Motor neuron (in vitro differentiated cells): ENCODE measurements at places on chromosomes 1 and 21. TPM values are rescaled to one million over a fixed set of nuclear protein-coding genes. Genes with fewer than 3 reads are reported as not detected.

The SEC16B gene
- total RNA-seq = 1.6 TPM in 1 of 2 replicates, not detected in the other

The HEYL gene
- 0.22 and 0.36 TPM in 2 replicates for total RNA-seq

The TBX19 gene
- 2.3 and 2.4 TPM in 2 replicates for total RNA-seq

The NTNG1 gene
- total RNA-seq = 24.8 and 28.5 TPM in 2 replicates

The RIPPLY3 gene
- 0.16 and 0.31 TPM in 2 replicates for total RNA-seq

DNA sequence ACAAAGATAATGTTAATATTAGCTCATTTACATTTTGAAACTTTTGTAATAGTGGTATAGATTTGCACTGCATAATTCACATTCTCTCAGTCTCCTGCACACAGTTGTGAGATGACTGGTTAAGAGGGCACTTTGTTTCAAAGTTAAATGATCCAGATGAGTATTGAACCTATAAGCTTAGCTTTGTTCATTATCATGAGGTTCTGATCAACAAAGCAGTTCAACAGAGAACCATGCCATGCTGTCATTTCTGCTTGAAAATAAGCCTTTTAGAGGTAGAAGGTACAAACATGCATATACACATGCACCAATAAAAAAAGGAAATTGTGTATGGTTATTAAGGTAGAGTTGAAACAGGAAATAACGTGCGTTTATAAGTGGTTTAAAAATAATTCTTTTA is 4.8 kb downstream of the RAP1A start:
- ATAC-seq = no peak

DNA sequence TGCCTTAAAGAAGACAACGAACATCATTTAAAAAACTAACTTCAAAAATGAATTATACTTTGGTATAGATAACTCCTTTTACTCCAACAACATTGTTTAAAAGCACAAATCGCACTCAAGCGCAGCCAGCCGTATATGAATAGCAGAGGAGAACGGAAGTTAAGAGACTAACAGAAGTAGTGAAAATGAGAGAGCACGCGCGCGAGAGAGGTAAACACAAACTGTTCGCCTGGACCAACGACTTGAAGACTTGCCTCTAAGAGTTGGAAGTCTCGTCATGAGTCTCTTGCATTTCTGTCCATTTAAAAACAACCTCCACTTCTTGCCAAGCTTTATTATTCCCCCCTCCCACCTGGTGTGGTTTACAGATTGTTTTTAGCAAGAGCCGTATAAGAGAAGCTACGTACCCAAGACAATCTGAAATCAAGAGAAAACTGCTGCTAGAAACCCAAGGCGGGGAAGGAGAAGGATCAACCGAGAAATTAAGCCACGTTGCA is 479 bp downstream of the SELENOF start:
- ATAC-seq = peak; percentile 1

DNA sequence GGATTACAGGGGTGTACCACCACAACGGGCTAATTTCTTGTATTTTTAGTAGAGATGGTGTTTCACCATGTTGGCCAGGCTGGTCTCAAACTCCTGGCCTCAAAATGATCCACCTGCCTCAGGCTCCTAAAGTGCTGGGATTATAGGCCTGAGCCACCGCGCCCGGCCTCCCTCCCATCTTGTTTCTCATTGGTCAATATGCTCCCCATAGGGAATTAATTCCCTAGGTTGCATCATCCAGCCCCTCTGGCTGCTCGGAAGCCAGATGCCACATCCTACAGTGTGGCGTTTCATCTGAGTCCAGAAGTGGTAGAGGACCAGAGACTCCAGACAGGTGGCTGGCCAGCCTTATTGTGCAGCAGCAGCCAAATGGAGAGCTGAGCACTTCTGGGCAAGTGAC is 11.5 kb upstream of the VASH2 start:
- no peak for ATAC-seq

GRCh38 chr1:165254896-165255625 is 101.5 kb downstream of the LMX1A start:
- ATAC-seq = peak; percentile 63

DNA sequence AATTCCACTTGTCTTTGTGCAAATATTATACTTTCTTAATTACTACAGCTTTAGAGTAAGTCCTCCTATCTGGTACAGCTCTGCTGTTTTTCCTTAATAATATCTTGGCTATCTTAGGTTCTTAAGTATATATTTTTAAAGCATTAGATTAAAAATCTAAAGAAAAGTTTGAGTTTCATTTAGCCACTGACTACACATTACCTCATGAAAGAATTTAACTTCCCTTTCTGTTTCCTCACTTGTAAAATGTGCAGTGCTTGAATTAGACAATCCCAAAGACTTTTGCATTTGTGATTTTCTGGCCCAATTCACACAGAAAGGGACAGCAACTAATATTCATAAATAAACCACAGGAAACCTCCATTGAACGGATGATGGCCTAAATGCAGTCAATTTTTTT is 126.4 kb upstream of the SAMSN1 start:
- no peak for ATAC-seq

DNA sequence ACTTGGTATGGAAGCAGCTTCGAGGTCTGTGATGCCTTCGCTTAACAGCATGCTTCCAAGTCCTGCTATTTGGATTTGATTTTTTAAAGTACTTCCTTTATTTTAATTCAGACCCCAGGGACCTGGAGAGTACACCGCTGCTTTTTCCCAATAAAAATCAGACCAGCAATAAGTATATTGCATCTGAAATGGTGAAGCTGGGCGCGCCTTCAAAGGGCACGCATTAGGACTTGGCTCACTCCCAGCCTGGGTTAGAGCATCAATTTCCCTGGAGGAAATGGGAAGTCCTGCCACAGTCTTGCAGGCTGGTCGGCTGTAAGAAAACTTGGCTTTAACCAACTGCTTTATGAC is 325.1 kb downstream of the RRAGC start:
- no peak for ATAC-seq

DNA sequence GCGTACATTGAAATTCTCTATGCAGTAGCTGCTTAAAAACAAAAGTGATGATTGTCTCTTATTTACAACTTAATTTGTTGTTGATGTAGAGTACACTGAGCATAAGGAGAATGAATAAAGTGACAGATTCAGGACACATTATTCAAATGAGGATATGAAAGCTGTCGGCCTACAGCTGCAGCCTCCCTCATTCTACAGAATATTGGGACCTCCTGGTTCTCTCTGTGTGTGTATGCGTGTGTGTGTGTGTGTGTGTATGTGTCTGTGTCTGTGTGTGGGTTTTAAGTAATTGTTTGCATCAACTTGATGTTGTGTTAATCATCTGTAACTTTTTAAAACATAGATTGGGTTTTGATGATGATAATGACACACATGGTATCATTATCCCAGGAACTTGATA is 17.9 kb downstream of the PROX1 start:
- no peak for ATAC-seq

DNA sequence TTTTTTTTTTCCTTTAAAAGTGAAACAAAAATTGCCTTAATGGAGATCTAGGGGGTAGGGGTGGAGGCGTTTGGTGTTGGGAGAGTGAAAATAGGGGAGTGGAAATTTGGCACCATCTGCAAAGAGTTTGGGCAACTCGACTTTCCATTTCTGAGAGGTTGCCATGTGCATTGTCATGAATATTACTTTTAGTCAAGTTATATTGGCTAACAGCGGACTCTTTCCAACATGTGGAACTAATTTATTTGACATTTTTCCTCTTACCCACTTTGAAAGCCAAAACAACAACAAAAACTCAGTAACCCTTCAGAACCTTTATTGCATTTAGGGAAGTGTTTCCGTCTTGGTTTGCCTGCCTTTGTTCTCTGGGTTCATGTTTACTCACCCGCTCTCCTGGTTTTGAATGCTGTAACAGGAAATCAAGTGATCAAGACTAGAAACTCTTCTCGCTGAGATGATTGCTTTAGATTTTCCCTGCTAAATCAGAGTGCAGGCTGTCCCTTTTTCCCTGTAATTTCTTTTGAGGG is 70.4 kb downstream of the CACHD1 start:
- peak; percentile 6 for ATAC-seq
